AG10803 (cell line): ENCODE measurements at places on chromosomes 2 and 18.
A peak's percentile ranks its signal among the peaks of the same experiment; 100 is the strongest.

DNA sequence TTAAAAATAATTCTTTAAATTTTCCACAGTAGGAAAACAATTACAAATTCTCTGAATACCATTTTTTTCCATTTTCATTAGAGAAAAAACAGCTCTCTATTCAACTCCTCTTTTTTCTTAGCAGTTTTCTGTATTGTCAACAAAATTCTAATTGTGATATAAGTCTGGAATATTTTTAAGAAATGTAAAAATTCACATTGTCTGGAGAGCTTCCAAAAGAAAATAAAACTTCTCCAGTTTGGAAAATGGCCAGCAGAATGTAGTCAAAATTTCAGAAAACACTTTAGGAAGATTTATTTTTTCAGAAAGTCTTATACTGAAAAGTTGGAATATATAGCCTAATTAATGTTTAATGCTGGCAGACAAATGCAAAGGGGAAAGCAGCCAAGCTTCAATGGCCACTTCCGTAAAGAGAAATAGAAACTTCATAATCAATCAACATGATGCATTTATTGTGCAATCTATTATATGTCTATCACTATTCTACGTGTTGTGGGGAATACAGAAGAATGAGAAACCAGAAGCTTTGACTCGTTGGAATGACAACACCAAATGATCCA is 733.2 kb upstream of the PKDCC start:
- DNase-seq, result no peak

- DNase-seq, result peak; percentile 66
These were observed 248.5 kb downstream of the ZNF516 start for GRCh38 chr18:76246590-76246989.

DNA sequence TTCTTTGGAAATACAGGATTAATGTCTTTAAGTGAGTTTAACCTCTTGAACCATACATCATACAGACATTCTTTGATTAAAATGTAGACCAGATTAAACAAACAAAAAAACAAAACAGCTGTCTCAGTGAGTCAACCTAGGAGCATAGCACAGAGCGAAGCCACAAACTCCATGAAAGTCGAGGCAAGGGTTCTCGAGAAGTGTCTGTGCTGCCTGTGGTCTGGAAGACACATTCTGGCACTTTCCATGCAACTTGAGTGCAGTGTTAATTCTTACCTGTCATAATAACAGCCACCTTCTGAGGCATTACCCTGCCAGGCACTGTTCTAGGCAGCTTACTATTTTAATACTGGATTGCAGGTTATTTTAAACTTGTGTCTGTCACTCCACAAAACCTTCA is 435.5 kb upstream of the MMADHC start:
- DNase-seq, result no peak

GRCh38 chr2:170530284-170530745 is 184.8 kb upstream of the SP5 start:
- no peak for DNase-seq

GRCh38 chr2:12921321-12921720 is 204.6 kb downstream of the TRIB2 start:
- DNase-seq, result peak; percentile 87

DNA sequence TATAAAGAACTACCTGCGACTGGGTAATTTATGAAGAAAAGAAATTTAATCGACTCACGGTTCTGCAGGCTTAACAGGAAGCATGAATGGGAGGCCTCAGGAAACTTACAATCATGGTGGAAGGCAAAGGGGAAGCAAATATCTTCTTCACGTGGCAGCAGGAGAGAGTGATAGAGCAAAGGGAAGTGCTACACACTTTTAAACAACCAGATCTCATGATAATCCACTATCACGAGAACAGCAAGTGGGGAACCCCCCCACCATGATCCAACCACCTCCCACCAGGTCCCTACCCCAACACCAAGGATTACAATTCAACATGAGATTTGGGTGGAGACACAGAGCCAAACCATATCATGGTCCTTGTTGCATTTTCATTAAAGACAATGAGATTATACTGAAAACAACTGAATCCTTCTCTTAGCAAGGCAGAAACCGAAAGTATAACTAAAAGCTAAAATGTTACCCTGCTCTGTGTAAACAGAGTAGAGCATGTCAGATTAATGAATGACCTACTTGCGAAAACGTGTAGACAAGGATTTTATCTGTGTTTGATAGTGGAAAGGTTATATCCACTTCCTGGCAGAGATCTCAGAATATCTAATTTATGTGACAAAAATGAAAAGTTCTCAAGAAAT is 60.1 kb upstream of the RBBP8 start:
- no peak for DNase-seq

DNA sequence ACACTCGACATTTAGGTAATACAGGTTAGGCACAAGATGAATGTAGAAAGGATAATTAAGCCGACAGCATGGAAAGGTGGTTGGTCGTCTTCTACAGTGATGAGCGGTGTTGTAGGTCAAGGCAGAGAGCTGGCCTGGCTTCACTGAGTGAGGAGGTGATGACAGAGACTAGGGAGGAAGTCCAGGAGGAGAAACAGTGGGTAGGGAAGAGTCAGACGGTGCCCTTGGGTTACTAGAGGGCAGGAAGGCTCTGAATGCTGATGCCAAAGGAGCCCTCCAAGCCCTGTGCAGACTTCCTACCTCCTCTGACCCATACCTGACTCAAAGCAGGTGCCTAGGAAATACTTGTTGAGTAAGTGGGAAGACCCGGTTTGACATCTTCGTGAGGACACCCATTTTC is 100.8 kb downstream of the ITGB1BP1 start:
- no peak for DNase-seq

DNA sequence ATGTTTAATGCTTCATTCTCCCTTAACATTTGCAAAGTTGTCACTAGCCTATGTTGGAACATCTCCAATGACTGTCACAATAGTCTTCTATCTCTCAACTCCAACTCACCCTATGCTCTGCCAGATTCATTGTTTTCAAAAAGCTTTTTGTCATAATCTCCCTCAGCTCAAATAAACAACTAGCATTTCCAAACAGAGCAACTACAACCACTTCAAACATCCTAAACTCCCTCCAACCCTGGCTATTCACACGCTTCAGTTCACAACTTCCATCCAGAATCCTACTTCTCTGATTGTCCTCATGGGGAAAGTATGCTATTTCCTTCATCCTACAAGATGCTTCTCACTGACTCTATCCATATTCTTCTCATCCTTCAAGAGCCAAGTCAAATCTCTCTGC is 139.2 kb upstream of the VRK2 start:
- no peak for DNase-seq

GRCh38 chr2:128590309-128591021 is 271.8 kb upstream of the HS6ST1 start:
- DNase-seq, result no peak

DNA sequence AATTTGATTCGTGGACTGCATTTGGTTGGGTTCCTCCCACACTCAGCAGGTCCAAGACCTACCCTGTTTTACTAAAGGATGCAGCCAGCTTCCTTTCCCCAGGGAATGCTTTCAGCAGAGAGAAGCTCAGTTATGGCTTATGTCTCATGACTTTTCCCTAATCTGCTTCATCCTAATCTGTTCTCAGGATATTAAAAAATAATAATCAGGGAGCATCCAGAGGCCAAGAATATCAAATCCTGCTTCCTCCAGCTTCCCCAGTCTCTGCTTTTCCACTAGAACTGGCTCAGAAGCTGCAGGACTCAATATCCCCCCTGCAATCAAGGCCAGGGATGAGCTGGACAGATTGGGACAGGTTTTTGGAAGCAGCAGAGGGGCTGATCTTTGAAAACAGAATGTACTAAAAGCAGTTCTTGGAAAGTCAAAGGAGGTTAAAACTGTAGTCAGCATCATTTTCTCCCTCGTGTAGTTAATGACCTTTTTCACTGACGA is 326.9 kb upstream of the TNP1 start:
- no peak for DNase-seq

DNA sequence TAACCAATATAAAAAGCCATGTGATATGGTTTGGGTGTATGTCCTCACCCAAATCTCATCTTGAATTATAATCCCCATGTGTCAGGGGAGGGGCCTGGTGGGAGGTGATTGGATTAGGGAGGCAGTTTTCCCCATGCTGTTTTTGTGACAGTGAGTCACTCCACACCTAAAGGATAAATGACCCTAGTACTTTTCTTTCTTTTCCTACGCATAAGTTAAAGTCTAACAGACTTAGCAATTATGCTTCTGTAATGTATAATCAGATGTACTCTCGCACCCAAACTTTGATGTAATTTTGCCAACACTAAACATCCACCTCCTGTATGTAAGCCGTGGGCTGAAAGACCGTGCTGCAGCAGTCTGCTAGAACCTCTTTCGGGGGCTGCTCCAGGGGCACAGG is 97.2 kb upstream of the DSEL start:
- no peak for DNase-seq

- no peak for DNase-seq
These were observed 21.6 kb upstream of the SCLY start for GRCh38 chr2:238039151-238039550.

- DNase-seq, result no peak
These were observed 69.9 kb upstream of the DTNB start for GRCh38 chr2:25743132-25743830.

DNA sequence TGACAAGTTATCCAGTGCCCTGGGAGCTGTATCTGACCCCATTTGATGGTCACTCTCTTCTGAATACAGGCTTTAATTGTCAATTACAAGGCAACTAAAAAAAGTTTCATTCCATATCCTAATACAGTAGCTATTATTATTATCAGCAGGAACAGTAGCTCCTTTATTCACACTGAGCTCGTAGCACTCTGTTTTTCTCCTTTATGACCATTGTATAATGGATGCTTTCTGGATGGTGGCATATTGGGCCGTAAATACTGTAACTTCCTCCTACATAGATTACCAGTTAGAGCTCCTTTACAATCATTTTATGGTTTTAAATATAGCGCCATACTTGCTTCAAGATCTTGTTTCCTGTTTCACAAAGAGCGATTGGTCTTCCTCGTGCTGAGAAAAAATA is 1040.3 kb downstream of the TSN start:
- no peak for DNase-seq

GRCh38 chr2:168997794-168998193 is 33.3 kb downstream of the ABCB11 start:
- DNase-seq, result no peak

GRCh38 chr18:2392446-2392845 is 178.9 kb downstream of the METTL4 start:
- no peak for DNase-seq

DNA sequence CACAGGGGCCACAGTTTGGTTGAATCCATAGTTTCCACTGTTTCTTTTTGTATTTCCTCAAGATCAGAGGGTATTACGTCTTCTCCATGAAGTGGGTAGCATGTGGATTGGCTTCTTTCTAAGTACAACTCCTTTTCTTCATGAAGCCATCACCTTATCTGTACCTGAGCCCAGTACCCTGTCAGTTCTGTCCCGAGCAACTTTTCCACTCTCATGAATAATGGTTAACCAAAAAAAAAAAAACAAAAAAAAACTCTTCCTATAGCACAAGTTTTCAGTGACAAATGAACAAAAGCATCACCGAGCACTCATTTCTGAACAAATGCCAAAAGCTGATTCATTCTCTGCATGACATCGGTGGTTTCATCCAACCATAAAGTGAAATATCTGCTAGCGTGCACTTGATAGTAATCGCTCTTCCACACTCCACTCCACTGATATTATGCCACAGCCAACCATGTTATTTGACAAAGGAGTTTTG is 53.0 kb upstream of the CCDC150 start:
- DNase-seq, result peak; percentile 83

DNA sequence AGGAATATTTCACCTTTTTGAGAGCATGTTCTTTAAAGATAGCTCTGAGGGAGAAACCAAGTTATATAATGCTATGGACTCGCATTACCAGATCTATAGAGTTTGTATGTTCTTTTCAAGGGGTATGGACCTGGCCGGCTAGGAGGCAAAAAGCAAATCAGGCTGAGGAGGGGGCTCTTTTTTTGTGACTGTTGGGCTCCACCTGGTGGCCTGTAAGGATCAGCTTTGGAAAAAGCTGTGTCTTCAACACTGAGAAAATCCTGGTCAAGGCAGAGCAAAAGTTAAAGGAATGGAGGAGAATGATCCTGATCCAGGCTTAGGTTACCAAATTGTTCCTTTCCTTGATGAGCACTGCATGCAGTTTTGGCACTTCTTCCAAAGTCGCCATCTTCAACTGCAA is 180.5 kb downstream of the DIS3L2 start:
- DNase-seq, result peak; percentile 21

DNA sequence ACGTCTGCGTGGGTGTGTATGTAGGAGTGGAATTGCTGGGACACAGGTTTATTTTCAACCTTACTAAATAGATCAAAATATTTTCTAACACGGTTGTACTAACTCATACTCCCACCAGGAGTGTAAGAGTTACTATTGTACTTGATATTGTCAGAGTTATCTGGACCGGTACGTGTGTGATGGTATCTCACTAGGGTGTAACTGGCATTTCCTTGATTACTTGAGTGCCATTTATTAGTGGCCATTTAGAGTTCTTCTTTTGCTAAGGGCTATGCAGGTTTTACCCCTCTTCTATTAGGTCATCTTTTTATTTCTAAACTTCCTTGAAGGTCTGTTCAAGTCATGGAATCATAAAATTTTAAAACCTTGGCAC is 33.5 kb downstream of the CENPO start:
- DNase-seq, result no peak

- no peak for DNase-seq
These were observed 366.7 kb downstream of the NUP35 start for GRCh38 chr2:183490914-183491313.

GRCh38 chr2:125850541-125850940 is 805.4 kb upstream of the GYPC start:
- DNase-seq, result no peak

GRCh38 chr2:65675350-65675749 is 243.0 kb upstream of the SPRED2 start:
- DNase-seq, result no peak

- DNase-seq, result peak; percentile 25
These were observed 537 bp downstream of the AGFG1 start for GRCh38 chr2:227472265-227473121.

DNA sequence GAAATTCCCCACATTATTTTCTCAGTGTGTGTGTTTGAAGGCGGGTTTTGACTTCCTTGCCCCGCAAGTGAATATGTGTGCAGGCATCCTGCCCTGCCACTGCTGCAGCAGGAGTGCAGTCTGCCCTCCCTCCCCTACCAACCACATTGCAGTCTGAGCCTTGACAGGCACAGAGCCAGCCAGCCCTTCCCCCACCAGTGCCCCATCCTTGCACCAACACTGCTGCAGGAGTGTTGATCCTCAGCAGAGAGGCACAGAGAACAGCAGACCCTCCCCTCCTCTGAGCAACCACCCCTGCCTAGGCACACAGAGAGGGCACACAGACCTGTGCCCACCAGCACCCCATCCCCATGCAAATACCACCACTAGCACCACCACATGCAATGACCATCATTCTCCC is 683.0 kb upstream of the PKDCC start:
- DNase-seq, result no peak

GRCh38 chr18:39845631-39846030 is 2109.4 kb upstream of the PIK3C3 start:
- no peak for DNase-seq
